ENCODE measurements at places on chromosomes 3 and 15.

DNA sequence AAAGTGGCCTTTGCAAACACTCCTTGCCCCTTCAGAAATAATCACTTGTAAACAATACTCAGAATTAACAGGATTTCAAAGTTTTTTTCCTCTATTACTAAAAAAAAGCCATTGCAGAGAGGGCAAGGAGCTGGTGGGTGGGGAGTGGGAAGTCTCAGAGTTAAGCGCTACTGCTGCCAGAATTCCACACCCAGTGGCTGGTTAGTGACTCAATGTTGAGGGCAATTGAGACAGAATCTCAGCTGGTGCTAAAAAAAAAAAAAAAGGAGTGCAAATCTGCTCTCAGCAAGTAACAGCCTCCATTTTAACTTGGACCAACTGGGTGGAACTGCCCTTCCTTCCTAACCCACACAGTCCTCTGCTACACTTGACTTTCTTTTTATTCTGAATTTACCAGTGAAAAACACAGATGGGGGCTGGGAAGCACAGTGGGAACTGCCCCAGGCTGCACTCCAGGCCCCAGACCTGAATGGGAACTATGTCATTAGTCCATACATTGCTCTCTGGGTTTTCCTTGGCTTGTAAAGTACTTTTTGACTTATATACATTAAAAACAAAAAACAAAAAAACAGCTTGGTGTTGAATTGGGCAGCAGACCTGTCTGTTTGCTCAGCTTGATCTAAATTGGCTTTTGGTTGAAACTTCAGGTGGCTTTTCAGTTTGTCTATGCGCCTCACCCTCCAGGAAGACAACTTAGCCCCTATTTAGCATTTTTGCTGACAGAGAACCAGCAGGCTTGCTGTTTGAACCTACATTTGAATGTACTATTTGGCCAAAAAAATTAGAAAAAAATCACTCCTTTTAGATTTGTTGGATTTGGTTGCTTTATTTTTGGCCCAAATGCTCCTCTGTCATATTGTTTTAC lies 357.8 kb upstream of the TBL1XR1 start:
- peak; percentile 12 for DNase-seq

DNA sequence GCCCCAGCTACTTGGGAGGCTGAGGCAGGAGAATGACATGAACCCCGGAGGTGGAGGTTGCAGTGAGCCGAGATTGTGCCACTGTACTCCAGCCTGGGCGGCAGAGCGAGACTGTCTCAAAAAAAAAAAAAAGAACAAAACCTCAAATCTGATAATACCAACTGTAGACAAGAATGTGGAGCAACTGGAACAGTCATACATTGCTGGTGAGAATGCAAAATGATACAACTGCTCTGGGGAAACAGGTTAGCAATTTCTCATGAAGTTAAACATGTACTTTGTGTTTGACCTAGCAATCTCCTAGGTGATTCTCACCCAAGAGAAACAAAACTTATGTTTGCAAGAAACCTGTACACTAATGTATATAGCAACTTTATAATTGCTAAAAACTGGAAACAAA lies 4.4 kb upstream of the VHL start:
- no peak for DNase-seq

DNA sequence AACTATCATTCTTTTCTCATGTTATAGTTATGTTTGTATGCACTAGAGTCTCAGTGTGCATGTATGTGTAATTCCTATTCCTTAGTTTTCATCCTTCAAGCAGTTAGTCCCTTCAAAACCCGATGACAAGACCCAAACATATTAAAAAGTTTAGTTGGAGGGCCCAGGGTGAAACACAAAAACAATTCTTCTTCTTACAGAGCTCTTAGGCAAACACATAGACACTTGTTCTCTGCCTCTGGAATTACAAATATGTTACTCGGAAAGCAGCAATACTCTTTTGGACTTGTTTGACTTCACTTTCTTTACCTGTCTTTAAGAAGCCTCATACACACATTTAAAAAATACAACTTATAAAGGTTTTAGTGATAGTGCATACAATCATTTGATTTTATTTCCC lies 763 bp upstream of the CNTN6 start:
- DNase-seq, result no peak

- DNase-seq, result no peak
Observed at GRCh38 chr3:187208159-187208558, 10.9 kb downstream of the RTP1 start.

DNA sequence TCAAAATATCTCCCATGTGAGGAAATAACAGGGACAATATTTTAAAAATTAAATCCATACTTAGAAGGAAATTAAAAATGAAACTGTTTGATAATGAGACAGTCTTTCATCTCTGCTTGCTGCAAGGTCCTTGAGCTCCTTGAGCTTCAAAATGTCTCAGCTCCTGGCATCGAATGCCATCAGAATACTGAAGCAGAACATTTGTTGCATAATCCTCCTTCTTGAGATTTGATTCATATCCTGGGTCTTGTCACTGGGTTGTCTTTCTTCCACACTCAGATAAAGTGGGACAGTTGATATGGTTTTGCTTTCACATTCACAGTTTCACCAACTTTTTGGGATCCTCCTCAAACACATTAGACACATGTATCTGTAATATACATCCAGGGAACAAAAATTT lies 27.8 kb downstream of the COL8A1 start:
- DNase-seq, result no peak

DNA sequence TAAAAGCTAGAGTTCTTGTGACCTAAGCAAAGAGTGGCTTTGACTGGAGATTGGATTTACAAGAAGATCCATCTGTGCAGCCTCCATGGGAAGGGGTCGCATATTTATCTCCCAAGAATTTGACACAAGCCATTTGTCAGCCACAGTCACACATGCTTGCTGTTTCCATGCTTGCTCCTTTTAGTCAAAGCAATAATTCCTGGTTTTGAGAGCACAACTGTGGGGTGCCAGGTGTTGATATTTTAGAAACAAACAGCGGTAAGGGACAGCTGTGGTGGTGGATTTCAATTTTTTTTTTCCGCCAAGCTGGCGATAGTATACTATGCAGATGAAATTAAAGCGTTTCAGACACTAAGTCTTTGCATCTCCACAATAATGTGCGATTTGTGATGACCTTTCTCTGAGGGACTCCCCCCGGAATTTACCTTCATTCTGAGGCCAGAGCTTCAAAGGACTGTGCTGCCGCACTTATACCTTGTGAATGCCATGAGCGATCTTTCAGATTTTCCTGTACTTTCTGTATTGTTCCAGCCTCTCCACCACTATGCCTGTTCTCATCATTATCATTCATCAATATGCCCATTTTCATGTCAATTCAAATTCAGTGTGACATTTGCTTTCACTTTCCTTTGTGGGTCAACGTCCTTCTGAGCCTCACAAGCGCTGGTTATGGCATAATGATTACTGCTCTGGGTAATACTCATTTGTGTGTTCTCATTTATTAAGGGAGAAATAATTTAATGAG lies 108.2 kb upstream of the KBTBD8 start:
- DNase-seq, result no peak

DNA sequence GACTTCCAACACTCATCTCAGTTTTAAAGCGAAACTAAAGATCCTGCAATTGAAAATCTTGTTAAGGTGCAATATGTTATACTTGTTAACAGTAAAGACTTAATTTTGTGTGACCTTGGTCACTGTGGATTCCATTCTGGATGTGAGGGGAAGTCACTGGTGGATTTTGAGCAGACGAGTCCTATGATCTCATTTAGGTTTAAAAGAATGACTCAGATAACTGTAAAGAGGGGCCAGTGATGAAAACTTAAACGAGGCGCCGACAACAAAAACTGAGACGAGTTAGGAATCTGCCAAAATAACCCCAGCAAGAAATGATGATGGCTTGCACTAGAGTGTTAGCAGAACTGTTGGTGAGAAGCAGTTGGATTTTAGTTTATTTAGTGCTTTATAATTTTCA lies 56.5 kb downstream of the LRRC28 start:
- DNase-seq, result no peak

DNA sequence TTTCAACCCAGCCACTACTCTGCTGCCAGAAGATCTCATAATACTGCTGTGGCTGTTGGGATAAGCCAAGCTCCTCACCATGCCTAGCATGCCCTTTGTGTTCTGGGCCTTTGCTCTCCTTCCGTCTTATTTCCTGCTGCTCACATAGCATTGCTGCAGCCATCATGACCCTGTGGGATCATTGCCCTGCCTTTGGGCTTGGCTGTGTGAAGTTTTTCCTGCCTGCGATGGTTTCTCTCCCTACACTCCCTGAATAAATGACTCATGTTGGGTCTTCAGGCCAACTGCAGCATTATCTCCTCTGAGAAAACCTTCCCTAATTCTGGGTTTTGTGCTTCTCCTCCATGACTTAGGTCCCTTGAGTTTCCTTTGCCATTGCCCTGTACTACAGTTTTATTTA lies 20.8 kb upstream of the TRA2B start:
- DNase-seq, result no peak

DNA sequence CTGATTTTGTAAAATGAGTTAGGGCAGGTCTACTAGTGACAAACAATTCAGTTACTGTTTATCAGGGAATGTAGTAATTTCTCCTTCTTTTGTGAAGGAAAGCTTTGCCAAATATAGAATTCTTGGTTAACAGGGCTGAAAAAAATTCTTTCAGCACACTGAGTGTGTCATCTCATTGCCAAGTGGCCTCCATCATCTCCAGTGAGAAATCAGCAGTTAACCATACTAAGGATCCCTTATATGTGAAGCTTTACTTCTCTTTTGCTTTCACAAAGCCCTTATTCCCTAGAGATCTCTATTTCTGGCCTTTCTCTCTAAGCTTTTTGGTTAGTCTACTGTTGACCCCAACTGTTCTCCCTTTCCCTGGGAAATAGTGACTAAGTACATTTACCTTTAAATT lies 269.1 kb downstream of the SCAPER start:
- no peak for DNase-seq

GRCh38 chr3:183662099-183662498 lies 26.7 kb downstream of the KLHL24 start:
- DNase-seq, result no peak

DNA sequence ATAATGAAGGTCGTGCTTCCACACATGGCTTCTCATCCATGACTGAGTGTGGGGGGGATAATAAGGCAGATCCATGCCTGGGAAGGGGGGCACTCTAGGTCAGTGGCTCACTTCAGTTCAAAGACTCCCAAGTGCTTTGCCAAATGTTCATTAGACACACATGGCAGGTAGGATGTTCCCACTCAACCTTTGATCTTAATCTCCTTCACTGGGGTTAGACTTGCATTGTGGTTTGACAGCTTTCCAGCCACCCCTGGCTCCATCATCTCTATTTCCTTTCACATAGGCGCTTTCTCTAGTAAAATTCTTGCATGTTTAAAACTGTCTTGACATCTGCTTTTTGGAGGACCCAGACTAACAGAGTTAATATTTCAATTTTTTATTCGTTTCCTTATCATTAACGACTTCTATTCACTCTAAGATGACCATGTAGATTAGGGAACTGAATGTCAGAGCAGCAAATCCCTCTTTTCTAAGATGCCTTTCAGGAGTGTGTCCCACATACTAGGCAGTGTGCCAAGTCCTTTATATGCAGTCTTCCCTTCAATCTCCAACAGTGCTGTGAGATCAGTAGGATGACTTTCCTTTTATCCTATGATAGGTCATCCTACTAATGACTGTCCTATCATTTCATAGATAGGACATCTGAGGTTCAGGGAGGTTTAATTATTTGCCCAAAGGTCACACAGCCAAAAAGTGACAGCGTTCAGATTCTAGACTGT lies 57.9 kb downstream of the BTD start:
- no peak for DNase-seq

GRCh38 chr3:74562558-74563269 lies 51.7 kb downstream of the CNTN3 start:
- no peak for DNase-seq

DNA sequence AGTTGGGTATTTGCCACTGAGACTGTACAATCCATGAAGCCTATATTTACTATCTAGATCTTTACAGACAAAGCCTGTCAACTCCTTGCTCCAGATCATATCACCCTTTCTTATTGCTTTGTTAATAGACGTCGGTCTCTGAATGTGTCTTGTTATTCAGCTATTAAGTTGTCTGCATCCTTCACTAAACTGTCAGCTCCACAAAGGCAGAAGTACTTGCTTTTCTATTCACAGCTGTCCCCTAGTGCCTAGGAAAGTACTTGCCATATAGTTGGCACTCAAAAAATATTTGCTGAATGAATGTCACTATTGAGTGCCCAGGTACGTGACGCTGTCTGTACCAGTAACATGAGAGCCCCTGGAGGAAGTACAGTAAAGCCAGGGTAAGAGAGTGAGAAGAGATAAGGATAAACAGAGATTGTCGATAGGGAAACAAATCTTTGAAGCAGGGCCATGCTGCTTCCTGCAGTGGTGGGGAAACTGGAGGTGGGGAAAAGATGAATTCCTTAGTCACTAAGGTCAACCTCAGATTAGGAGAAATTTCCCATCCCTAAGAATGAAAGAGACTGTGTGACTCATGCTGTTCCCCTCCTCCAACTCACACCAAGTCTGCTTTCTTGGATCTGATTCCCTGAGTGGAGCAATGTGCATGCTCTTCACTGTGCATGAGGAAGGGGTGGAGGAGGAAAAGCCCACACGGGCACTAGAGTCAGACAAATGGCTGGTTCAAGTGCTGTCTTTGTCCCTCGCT lies 36.3 kb downstream of the PRICKLE2 start:
- no peak for DNase-seq

- DNase-seq, result no peak
Observed at GRCh38 chr3:159627634-159628033, 361.0 kb upstream of the IL12A start.

DNA sequence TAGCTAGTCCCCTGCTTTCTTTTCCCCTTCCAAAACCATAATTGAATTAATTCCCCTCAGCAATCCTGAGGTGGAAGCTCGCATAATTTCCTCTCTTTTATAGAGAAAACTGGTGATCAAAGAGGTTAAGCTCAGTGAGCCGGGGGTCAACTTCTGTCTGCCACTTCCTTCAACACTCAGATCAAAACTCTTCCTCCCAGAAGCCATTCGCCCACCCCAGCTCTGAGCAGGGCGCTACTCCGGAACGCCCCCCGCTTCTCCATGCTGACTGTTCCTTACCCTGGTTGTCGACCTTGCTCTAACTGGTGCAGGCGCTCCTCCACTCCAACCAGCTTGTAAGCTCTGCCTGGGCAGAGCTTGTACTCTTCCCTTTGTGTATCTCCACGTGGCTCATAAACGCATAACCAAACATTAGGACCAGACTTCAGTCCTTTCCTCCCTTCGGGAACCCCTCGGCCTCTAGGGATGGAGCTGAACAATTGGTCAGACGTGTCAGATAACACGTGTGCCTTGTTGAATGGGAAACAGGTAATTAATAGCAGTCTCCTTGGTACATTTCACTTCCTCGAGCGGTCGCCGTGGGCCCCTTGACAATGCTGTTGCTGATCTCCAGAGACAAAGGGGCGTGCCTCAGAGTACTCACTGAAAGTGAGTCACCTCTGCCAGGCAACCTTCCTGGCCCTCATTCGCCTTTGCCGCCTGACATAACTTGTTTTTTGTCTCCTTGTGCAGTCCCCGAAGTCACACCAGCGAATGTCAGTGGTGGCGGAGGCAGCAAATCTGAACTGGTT lies 71.8 kb downstream of the IL5RA start:
- no peak for DNase-seq
